Aorta (tissue), 5 donors: ENCODE measurements at places on chromosomes 2 and 18. TPM values are rescaled to one million over a fixed set of nuclear protein-coding genes. Genes with fewer than 3 reads are reported as not detected.

Gene MOCOS
- polyA plus RNA-seq: 0.90 TPM

Gene COL5A2
- polyA plus RNA-seq: 13.3 TPM

Gene UCN
- polyA plus RNA-seq: 1.3 TPM

Gene EDAR
- not detected for polyA plus RNA-seq

Gene PIEZO2
- 0.50 TPM for polyA plus RNA-seq

Gene PLCL1
- polyA plus RNA-seq: 15.7 TPM

Gene M1AP
- polyA plus RNA-seq: not detected

Gene NEB
- polyA plus RNA-seq: 2.2 TPM

Gene AQP12B
- 0.38 TPM for polyA plus RNA-seq

Gene ATP6V1C2
- 2.5 TPM for polyA plus RNA-seq

Gene MSTN
- polyA plus RNA-seq: not detected

Gene VWA3B
- not detected for polyA plus RNA-seq

Gene ARHGAP28
- polyA plus RNA-seq: 2.5 TPM

Gene COBLL1
- polyA plus RNA-seq: 22.1 TPM

Gene TMEM200C
- not detected for polyA plus RNA-seq

Gene SPATA3
- polyA plus RNA-seq: not detected

Gene SMYD1
- under 0.01 TPM for polyA plus RNA-seq

Gene LHCGR
- not detected for polyA plus RNA-seq

Gene EMX1
- polyA plus RNA-seq: not detected

Gene ABCA12
- not detected for polyA plus RNA-seq

Gene RGPD4
- polyA plus RNA-seq: not detected

Gene KIAA2012
- not detected for polyA plus RNA-seq

Gene STAT4
- polyA plus RNA-seq: 1.1 TPM

Gene TMEM214
- 30.2 TPM for polyA plus RNA-seq

Gene ADD2
- polyA plus RNA-seq: not detected

Gene C1GALT1C1L
- 1.4 TPM for polyA plus RNA-seq

Gene IL18RAP
- polyA plus RNA-seq: not detected

Gene UGT1A8
- polyA plus RNA-seq: 1.0 TPM

Gene NLRC4
- polyA plus RNA-seq: 0.26 TPM

Gene OR6B2
- not detected for polyA plus RNA-seq

Gene AGFG1
- 30.8 TPM for polyA plus RNA-seq

Gene TUBA4B
- polyA plus RNA-seq: 0.28 TPM

Gene KCNG3
- not detected for polyA plus RNA-seq

Gene SNED1
- 5.9 TPM for polyA plus RNA-seq

Gene CDKL4
- polyA plus RNA-seq: not detected

Gene SNORC
- polyA plus RNA-seq: 5.1 TPM

Gene RNF125
- 3.3 TPM for polyA plus RNA-seq

Gene PSMG2
- polyA plus RNA-seq: 82.1 TPM
